Stimulated activated CD4-positive, alpha-beta T cell treated with anti-CD3 and anti-CD28 coated beads, Interleukin-2, amount 100 ng/mL, for 24 hours (primary cell): ENCODE measurements at places on chromosomes 3 and 15.
A peak's percentile ranks its signal among the peaks of the same experiment; 100 is the strongest.

GRCh38 chr15:63373330-63373729 is 8.3 kb downstream of the CA12 start:
- DNase-seq, result no peak

- DNase-seq, result no peak
Measured at GRCh38 chr3:168707900-168708299, 612.2 kb upstream of the GOLIM4 start.

GRCh38 chr15:34640661-34641060 is 57.2 kb upstream of the GOLGA8B start:
- DNase-seq, result no peak

DNA sequence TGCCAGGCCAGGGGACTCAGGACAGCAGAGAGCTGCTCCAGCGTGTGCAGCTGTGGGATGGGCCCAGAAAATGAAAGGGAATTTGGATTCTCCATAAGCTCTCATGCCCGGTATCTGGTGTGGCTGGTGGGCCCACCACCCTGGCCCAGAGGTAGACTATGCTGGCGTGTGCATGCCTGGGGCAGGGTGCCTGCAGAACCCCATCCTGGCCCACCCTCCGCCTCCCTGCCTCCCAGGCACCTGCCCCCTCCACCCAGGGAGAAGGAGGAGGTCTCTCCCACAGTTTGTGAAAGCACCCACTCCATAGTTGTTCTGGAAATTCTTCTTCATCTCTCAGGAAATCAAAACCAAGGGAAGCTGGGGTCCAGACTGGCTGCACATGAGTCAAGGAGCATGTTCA is 112.9 kb downstream of the ADCY5 start:
- no peak for DNase-seq

GRCh38 chr3:143429628-143430514 is 310.3 kb downstream of the CHST2 start:
- DNase-seq, result no peak

DNA sequence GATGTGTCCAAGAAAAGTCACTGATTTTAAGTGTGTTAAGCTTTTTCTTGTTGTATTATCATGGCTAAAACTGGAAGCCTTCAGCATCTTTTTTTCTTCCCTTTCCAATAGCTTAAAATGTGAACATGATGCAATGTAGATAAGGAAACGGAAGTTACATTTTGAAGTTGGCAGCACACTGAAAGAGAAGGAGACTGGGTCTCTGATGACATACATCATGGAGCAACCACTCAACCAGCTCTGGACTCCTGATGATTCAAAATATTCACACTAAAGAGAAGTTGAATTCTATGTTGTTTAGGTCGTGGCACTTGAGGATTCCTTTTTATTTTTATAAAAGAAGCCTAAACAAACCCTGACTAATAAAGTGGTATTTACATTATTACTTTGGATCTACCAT is 488.3 kb upstream of the ALCAM start:
- DNase-seq, result no peak

DNA sequence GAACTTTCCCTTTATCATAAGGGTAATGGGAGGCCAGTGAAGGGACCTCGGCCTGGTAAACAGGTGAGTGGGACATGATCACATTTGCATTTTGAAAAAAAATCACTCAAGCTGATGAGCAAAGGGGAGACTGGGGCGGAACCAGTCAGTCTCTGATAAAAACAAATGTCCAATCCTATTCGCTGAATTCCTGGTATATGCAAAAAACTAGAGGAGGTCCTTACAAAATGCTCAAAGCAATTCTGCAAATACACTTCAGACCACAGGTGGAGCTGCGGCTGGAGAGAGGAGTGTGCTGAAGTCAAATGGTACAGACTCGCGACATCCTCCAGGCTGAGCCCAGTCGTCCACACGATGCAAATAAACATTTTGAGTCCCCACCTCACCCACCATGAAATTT is 166.7 kb downstream of the FOXP1 start:
- peak; percentile 29 for DNase-seq

GRCh38 chr15:92820236-92821021 is 79.7 kb upstream of the CHD2 start:
- peak; percentile 91 for DNase-seq

- no peak for DNase-seq
Measured at GRCh38 chr15:41207687-41208448, 22.7 kb downstream of the EXD1 start.

DNA sequence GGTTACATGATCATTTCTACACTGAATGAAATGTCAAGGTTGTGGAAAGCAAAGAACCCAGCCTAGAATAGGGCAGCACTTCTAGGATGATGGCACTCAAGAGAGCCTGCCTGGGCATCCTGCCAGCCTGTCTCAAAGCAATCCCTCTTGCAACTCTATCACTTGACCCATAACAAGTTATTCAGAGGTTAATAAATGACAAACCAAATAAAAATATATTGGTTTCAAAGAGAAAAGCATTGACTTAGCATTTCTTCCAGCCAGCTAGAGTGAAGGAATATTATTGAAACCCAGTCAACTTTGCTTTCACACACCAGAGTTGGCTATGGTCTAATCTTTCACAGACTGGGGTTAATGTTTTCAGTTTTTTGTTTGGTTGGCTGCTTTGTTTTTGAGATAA is 214.6 kb upstream of the UBE2E2 start:
- no peak for DNase-seq

GRCh38 chr3:153209596-153209995 is 47.6 kb downstream of the RAP2B start:
- DNase-seq, result no peak

DNA sequence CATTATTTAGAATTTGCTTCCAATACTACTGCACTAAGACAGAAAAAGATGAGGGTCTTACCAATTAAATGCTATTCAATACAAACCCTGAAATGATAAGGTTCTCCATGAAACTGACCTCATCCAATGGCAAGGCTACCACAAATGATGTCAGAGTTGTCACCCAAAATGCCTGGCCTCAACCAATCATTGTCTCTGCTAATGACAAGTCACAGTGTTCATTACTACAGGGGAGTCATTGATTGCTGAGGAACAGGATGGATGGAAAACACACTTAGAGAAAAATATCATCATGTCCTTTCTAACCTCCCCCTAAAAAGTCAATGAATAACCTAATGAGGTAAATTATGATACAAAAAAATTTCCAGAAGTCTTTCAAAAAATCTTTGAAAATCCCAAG is 91.0 kb downstream of the FOXP1 start:
- no peak for DNase-seq

- no peak for DNase-seq
Measured at GRCh38 chr3:169489775-169490546, 173.6 kb downstream of the MECOM start.

GRCh38 chr3:26636096-26636727 is 13.6 kb downstream of the LRRC3B start:
- DNase-seq, result no peak

- DNase-seq, result no peak
Measured at GRCh38 chr15:64305261-64305660, 50.7 kb downstream of the CSNK1G1 start.

DNA sequence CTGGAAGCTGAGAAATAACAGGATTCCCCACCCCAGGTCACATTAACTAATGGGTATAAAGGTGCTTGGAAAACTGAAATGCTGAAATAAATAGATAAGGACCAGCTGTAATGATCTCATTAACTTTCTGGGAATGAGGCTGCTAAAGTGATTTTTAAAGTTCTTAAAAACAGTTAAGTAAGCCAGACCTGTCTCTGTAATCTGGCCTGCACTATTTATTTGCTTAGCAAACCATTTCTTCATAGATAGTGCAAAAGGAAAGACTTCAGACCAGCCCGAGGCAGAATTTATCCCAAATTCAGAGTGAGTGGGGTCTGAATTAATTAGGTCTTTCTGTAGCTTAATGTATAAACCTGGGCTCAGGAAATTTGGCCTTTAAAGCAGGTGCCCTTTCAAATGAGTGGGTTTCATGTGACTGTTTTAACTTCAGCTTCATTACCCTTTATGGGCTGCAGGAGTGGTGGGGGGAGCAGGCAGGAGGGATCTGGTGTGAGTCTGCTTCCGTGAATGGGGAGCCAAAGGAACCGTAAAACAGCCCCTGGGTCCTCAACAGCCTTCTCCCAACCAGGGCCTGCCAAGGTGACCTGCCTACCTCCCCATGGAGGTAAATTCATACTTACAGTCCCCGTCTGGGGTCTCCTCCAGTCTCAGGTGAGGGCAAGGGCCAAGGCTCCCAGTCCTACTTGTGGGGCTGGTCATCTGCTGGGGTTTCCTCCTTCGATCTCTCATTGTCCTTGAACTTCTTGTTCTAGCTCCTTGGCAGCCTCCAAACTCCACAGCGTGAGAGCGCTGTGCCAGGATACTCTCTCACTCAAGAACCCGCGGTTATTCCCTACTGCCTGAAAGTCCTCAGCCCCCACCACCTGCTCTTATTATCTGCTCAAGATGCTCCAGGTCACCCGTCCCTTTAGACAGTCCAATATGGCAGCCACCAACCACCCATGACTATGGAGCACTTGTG is 31.2 kb downstream of the MAGEF1 start:
- DNase-seq, result no peak

DNA sequence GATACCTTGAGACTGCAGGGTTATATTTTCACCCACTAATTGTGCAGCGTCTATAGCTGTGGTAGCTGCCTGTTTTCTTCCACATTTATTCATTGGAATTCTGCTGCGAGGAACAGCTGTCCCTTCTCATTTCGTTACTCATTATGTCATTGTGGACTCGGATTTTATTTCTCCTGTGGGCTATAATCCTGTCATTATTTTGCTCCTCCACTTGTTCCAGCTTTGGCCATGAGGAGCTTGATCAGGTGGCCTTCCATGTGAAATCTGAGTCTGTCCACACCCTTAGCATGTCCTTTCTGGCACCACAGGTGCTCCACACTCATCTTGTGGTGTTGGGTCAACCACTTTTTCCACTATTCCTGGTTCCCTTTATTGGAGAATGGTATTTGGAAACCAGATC is 14.8 kb downstream of the LYSMD4 start:
- no peak for DNase-seq
